Ovary (tissue), 10 donors: ENCODE measurements at places on chromosomes 11 and 22. TPM values are rescaled to one million over a fixed set of nuclear protein-coding genes. Genes with fewer than 3 reads are reported as not detected.

The LSP1 gene
- total RNA-seq = 3.5 TPM

The NOX4 gene
- 1.1 TPM for total RNA-seq

The MS4A2 gene
- not detected for total RNA-seq

The NUDT8 gene
- total RNA-seq = 5.0 TPM

The MS4A4E gene
- 0.71 TPM for total RNA-seq

The ELFN2 gene
- 0.02 TPM for total RNA-seq

The MN1 gene
- 10.6 TPM for total RNA-seq

The CYTH4 gene
- 2.4 TPM for total RNA-seq

The SF3B2 gene
- total RNA-seq = 199 TPM

The CLDN25 gene
- not detected for total RNA-seq

The BACE1 gene
- 45.8 TPM for total RNA-seq

The CATSPER1 gene
- not detected for total RNA-seq

The WNT11 gene
- total RNA-seq = 6.7 TPM

The KRTAP5-7 gene
- total RNA-seq = not detected

The GRAP2 gene
- total RNA-seq = 0.84 TPM

The P2RX3 gene
- 0.12 TPM for total RNA-seq

The NCR3LG1 gene
- 5.6 TPM for total RNA-seq

The CD3G gene
- total RNA-seq = 0.24 TPM

The ABCG4 gene
- 0.10 TPM for total RNA-seq

The NRGN gene
- 3.8 TPM for total RNA-seq

The C11orf87 gene
- total RNA-seq = 0.05 TPM

The KCTD14 gene
- 1.5 TPM for total RNA-seq

The TOM1 gene
- 37.3 TPM for total RNA-seq

The GVQW3 gene
- 3.1 TPM for total RNA-seq

The HSD17B12 gene
- 62.9 TPM for total RNA-seq

The SESN3 gene
- total RNA-seq = 43.0 TPM

The CCDC81 gene
- total RNA-seq = 9.5 TPM

The CATSPERZ gene
- total RNA-seq = not detected

The OR52R1 gene
- not detected for total RNA-seq

The PNPLA5 gene
- not detected for total RNA-seq

The IL17RA gene
- total RNA-seq = 7.3 TPM
